ENCODE measurements at places on chromosomes 7 and 10.

DNA sequence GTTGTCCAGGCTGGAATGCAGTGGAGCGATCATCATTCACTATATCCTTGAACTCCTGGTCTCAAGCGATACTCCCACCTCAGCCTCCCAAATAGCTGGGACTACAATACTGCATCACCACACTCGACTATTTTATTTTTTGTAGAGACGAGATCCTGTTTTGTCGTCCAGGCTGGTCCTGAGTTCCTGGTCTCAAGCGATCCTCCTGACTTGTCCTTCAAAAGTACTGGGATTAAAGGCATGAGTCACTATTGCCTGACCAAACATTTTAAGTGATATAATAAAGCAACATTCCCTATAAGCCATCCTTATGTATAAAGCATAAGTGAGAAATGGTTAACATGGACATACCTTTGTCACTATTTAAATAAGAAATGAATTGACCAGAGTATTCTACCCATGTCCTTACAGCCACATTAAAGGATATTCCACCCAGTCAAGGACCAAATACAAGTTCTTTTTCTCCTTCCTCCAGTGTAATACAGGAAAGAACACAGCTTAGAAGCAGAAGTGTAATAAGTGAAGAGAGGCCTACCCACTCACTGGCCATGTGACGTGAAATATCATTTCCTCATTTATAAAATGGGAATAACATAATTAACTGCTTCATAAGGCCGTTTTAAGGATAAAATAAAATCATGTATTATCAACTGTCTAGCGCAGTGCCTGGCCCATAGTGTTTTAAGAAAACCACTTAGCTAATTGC lies 82.0 kb downstream of the DOCK4 start:
- DNase-seq: no peak

GRCh38 chr10:17214971-17215781 lies 12.9 kb upstream of the VIM start:
- no peak for DNase-seq

DNA sequence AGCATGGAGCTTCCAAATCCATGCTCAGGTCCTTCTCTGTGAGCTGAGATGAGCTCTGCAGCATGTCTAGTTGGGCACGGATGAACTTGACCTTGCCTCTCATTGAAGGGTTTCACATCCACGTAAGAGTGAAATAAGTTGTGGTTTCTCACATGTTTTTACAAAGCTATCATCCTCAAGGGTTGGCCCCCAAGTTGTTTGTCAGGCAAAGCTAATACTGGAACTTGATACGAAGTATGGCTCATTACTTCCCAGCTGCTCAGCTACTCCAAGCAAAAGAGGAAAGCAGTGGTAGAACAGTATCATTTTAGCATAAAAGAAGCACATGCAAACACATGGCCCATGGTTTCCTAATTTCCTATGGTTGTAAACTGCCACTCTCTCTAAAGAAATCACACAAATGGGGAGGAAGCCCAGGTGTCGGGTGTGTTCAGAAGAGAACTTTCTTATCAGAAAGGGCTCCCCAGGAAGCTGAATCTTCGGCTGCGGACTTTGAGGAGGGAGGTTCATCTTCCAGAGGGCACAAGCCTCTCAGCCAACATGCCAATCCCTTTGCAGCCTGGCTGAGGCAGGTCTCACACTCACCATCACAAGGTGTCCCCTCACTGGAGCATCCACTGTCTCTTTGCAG lies 45.3 kb downstream of the PDLIM1 start:
- DNase-seq: no peak

DNA sequence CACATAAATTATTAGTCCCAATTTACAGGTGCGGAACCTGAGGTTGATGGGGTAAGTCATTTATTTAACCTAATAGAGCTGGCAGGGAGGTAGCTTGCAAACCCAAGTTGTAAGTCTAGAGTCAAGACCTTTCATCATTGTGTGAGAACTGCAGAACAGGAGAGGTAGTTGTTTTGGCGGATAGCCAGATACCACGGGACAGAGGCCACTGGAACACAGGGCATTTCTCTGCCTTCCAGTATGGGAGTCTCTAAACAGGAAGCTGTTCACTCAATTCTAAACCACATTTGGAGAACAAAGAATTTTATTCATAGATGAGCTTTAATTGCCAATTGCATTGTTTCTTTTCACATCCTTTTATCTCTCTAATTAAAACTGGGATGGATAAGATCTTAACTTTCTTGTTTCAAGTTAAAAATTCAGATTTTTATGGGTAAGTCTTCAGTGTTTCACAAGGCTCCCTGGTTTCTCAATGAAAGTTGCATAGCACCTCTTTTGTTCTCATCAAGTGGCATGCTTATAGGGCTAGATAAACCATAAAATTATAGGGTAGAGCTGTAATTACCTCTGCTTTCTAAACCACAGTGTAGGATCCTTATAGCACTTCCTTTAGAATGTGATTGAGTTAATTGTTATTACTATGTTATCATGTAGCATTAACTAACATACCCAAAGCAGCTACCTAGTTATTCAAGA lies 489.0 kb downstream of the GATA3 start:
- no peak for DNase-seq

DNA sequence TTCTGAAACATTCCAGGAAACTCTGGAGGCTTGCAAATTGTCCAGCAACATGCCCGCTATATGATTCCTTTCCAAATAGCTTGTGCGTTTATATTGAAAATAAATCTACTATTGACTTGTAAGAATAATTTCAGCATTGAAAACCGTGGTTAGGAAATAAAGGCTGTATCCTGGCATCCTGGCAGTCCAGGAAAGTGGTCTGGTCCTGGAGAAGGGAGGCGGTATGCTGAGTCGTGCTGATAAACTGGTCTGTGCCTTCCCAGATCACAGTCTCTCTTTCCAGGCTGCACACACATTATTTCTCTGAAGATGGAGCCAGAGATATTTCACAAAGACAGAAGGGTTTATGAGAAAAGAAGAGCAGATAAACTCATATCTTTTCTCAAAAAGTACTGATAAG lies 350.1 kb upstream of the COBL start:
- DNase-seq: no peak

DNA sequence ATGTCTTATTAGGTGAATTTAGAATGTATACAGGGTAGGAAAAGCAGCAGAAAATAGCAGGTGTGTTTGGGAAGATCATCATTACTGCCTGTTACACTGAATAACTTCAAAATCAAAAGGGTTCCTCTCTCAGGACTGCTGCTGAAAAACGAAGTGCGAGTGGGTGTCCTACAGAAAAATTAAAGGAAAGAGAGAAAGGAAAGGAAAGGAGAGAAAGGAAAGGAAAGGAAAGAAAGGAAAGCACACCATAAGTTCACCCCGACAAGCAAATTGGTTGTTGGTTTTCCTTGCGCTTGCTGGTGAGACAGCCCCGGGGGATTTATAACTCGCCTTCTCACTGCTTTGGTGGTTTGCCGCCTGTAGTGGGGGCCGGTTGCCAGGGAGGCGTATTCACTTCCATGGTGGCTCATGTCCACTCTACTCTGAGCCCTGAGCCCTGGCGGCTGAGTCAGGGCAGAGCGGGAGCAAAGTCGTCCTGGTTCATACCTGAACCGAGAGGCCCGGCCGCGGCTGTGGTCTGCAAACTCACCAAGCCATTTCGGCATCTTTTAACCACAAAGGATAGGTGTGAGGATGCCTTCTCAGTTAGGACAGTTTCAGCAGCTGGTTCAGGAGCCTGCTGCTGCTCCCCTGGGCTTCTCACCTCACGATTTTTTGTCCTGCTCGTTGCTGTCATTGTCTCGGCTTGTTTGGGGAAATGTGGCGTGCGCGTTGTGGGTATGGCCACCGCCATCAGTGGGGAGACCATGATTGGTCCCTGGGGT lies 26.1 kb downstream of the INPP5A start:
- no peak for DNase-seq

GRCh38 chr7:26683277-26683676 lies 181.1 kb downstream of the SKAP2 start:
- no peak for DNase-seq

DNA sequence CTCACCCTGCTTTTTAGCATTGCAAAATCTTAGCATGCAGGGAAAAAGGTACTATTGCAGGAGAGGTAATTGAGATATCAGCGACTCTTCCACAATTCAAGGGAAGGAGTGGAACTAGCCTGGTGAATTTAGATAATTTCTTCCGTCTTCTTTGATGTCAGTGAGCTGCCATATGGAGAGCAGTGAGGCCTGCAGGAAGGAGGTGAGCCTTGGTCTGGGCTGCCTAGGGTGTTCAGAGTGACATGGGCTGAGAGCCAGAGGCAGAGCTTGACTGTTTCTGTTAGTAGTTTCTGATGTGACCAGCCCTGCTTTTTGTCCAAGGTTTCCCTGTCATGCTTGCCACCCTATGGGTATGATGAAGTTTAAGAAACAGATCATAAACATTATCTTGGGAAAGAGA lies 28.6 kb downstream of the KAT6B start:
- DNase-seq: no peak

DNA sequence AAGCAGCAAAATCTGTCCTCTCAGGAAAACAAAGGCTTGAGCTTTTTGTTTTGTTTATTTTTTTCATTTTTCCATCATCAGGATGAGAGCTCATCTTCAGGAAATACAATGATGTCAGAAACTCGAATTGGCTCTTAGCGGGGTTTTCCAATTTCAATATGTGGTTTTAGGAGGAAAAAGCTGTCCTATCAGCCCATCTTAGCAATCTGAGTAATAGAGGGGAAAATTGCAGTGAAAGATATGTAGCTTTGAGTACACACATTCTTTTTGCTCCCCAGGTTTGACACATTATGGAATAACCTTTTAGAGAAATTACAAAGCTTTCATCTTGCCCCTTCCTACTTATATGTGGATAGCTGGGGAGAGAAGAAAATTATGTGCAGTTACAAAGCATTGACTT lies 113.6 kb upstream of the MYO3A start:
- DNase-seq: no peak

All from CD4-positive, alpha-beta T cell treated with Interleukin-4 for 1 hour (primary cell).